ENCODE measurements at places on chromosomes 16 and 17. TPM values are rescaled to one million over a fixed set of nuclear protein-coding genes. Genes with fewer than 3 reads are reported as not detected.

GRCh38 chr17:16448490-16448889, 33.1 kb downstream of the TRPV2 start:
- peaks cover 5% of the 10 kb centered on the region for H3K36me3 ChIP-seq
- H3K27ac ChIP-seq: no peak overlapping the region
- no peaks in the 10 kb centered on the region for H3K4me1 ChIP-seq
- no peak for DNase-seq

DNA sequence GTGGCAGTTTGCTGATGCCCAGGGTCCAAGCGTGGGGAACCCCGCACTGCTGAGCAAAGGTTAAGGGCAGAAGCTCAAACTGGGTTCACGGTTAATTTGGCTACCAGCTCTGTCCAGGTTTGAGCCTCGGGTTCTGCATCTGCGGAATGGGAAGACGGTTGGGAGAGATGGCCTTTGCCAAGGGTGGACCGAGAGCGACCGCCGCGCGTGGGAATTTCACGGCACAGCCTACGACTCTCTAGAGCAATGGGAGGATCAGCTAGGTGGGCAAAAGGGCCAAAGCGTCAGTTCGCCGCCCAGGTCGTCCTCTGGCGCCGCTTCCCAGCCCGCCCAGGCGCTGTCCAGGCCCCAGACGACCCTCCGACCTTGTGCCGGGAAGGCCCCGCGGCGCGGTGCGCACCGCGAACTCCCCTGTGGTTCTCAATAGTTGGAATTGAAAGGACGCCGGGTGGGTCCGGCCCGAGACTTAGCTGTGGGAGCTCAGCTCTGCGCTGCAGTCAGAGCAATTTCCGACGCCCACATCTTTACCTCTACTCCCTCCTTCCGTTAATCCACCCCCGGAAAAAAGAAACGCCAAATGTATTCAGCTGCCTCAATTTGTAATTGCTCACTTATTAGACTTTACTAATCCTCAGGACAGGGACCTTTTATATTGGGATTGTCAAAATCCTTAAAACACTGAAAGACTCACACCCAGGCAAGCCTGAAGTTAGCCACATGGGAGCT, 2.5 kb upstream of the HS3ST3B1 start:
- no peak for DNase-seq
- no peaks in the 10 kb centered on the region for H3K36me3 ChIP-seq
- H3K4me3 ChIP-seq: no peak overlapping the region
- H3K27me3 ChIP-seq: peaks cover 64% of the 10 kb centered on the region
- no peak overlapping the region for H3K27ac ChIP-seq

DNA sequence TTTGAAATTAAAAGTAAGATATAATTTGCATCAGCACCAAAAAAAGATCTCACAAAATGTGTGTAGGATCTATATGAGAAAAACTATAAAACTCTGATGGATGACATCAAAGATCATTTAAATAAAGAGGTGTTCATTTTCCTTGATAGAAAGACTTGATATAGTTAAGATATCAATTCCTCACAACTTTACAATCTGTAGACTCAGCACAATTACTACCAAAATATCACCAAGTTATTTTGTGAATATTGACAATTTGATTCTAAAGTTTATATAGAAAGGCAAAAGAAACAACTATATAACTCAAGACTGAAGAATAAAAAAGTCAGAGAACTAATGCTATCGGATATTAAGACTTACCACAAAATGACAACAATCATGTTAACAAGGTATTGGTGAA, 638.9 kb downstream of the HS3ST4 start:
- H3K36me3 ChIP-seq: no peaks in the 10 kb centered on the region
- H3K4me3 ChIP-seq: no peak overlapping the region
- no peaks in the 10 kb centered on the region for H3K27me3 ChIP-seq

DNA sequence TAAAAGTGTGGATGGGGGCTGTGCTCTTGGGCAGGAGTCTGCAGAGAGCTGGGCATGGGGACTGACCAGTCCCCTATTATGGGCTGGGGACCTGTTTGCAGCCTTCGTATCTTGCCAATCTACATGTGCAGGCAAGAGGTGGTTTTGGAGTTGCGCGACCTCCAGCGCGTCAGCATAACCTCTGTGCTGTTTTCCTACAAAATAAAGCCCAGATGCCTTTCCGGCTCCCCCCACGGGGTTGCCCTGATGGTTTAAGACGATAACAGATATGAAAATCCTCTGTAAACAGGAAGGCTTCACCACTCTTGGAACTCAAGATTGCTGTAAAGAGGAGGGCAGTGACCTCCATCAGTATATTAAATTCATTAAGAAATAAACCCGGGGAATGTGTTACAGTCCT, 16.5 kb upstream of the SPPL2C start:
- H3K4me1 ChIP-seq: no peaks in the 10 kb centered on the region
- no peak for DNase-seq
- no peak overlapping the region for H3K27ac ChIP-seq

DNA sequence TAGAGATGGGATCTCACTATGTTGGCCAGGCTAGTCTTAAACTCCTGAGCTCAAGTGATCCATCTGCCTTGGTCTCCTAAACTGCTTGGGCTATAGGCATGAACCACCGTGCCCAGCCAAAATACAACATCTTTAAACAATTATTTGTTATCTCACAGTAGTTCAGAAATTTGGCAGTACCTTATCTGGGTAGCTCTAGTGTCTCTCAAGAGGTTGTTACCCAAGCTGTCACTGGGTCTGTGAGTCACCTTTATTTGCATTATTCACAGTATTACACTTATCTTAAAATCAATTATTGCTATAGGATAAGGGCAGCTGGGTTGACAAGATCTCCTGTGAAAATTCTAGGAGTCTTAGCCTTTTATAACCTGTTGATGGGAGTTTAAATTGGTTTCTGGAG, 64.0 kb upstream of the GAS7 start:
- no peak for DNase-seq
- no peaks in the 10 kb centered on the region for H3K4me1 ChIP-seq
- no peak overlapping the region for H3K4me3 ChIP-seq
- no peaks in the 10 kb centered on the region for H3K36me3 ChIP-seq
- no peaks in the 10 kb centered on the region for H3K27me3 ChIP-seq

DNA sequence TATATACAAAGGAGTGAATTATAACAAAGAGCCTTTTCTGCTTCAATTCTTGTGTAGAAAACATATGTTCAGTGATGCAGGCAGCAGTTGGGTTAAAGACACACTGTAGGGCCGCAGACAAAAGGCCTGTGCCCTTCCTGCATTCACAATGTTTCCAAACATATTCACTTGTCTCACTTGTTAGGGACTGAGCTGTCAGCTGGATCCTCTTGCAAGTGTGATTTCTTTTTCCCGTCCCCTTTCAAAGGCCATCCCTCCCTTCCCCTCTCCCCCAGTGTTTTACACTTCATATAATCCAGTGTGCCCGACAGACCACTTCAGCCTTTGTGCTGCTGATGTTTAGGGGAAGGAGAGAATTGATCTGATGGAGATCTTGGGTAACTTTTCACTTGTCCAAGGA, 217.0 kb downstream of the FTO start:
- H3K4me1 ChIP-seq: no peaks in the 10 kb centered on the region
- H3K27me3 ChIP-seq: no peaks in the 10 kb centered on the region
- H3K4me3 ChIP-seq: no peak overlapping the region
- no peak overlapping the region for H3K27ac ChIP-seq
- no peaks in the 10 kb centered on the region for H3K36me3 ChIP-seq
- no peak for DNase-seq

GRCh38 chr16:4411684-4412083, 4.7 kb downstream of the CORO7 start:
- peak; percentile 40 for DNase-seq
- no peaks in the 10 kb centered on the region for H3K27me3 ChIP-seq
- no peak overlapping the region for H3K4me3 ChIP-seq
- H3K4me1 ChIP-seq: no peaks in the 10 kb centered on the region
- no peaks in the 10 kb centered on the region for H3K36me3 ChIP-seq

GRCh38 chr17:55641676-55642081, 81.0 kb downstream of the TMEM100 start:
- no peaks in the 10 kb centered on the region for H3K27me3 ChIP-seq
- no peak overlapping the region for H3K27ac ChIP-seq
- no peaks in the 10 kb centered on the region for H3K36me3 ChIP-seq
- no peak overlapping the region for H3K4me3 ChIP-seq
- DNase-seq: peak; percentile 61

DNA sequence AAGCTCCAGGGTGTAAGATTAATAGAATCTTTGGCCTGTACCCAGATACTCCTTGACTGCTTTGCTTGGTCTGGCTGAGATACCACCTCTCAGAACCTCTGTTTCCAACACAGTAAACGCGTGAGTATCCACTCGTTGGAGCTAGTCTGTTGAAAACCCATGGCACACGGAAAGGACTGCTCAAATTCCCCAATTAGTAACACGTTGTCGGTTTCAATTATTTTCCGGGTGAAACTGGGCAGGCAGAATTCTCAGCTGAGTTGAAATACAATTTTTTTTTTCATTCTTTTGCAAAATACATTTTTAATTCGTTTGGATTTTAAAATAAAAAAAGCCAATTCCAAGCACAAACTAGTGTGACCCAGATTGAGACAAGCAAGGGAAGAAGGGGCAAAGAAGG, 120.5 kb downstream of the MAF start:
- no peak for DNase-seq
- H3K27me3 ChIP-seq: no peaks in the 10 kb centered on the region
- H3K4me1 ChIP-seq: no peaks in the 10 kb centered on the region
- H3K27ac ChIP-seq: no peak overlapping the region
- H3K4me3 ChIP-seq: no peak overlapping the region
- no peaks in the 10 kb centered on the region for H3K36me3 ChIP-seq

GRCh38 chr16:57535680-57536305, 578 bp downstream of the CCDC102A start:
- H3K36me3 ChIP-seq: no peaks in the 10 kb centered on the region
- peak overlapping the region; percentile 68 for H3K4me3 ChIP-seq
- peak; percentile 94 for DNase-seq
- H3K4me1 ChIP-seq: no peaks in the 10 kb centered on the region
- H3K27me3 ChIP-seq: no peaks in the 10 kb centered on the region

- DNase-seq: no peak
- H3K27me3 ChIP-seq: no peaks in the 10 kb centered on the region
- no peak overlapping the region for H3K4me3 ChIP-seq
- no peak overlapping the region for H3K27ac ChIP-seq
- no peaks in the 10 kb centered on the region for H3K4me1 ChIP-seq
- peaks cover 8% of the 10 kb centered on the region for H3K36me3 ChIP-seq
Observed at GRCh38 chr16:89645122-89645521, 12.4 kb downstream of the CHMP1A start.

DNA sequence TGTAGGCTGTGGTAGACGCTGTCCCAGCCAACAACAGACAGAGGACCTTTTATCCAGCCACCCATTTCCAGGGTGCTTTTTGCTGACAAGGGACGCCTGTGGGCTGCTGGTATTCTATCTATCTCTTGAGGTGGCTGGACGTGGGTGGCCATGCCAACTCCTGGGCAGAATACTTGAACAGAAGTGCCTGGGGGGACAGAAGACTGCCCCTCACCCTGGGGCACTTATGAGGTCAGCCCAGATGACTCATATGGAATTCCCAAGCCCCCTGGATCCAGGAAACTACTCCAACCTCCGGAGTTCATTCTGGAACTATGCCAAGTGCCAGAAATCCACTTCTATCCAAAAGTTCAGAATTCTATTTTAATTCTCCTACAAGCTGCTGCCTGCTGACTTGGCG, 61.3 kb downstream of the CDRT4 start:
- no peaks in the 10 kb centered on the region for H3K27me3 ChIP-seq
- H3K4me3 ChIP-seq: no peak overlapping the region
- H3K36me3 ChIP-seq: no peaks in the 10 kb centered on the region
- H3K27ac ChIP-seq: no peak overlapping the region
- no peaks in the 10 kb centered on the region for H3K4me1 ChIP-seq

- no peak for DNase-seq
- no peak overlapping the region for H3K27ac ChIP-seq
- no peaks in the 10 kb centered on the region for H3K36me3 ChIP-seq
- H3K27me3 ChIP-seq: no peaks in the 10 kb centered on the region
- no peak overlapping the region for H3K4me3 ChIP-seq
Observed at GRCh38 chr16:59758848-59759247, 1024.7 kb upstream of the GOT2 start.

DNA sequence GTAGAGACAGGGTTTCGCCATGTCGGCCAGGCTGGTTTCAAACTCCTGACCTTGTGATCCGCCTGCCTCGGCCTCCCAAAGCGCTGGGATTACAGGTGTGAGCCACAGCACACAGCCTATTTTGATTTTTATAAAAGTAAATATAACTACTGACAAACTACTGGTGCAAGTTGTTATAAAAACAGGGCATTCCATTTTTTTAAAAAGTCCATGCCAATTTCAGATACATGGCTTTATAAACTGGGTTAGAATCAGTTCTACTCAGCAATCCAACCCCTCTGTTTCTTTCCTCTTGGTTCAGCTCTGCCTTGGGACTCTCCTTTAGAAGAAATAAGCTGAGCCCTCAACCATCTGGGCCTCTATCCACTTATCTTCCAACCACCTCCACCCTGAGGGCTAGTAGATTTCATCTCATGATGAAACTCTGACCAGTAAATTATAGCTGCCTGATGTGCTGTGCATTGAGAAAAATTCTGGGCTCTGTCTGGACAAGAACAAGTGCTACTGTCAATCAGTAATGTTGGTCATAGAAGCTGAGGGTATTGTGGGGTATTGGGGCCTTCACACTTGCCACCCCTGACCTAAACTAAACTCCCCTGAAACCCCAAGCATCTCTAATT, 10.2 kb downstream of the RANBP10 start:
- DNase-seq: no peak
- H3K4me1 ChIP-seq: no peaks in the 10 kb centered on the region
- H3K36me3 ChIP-seq: no peaks in the 10 kb centered on the region
- no peaks in the 10 kb centered on the region for H3K27me3 ChIP-seq

DNA sequence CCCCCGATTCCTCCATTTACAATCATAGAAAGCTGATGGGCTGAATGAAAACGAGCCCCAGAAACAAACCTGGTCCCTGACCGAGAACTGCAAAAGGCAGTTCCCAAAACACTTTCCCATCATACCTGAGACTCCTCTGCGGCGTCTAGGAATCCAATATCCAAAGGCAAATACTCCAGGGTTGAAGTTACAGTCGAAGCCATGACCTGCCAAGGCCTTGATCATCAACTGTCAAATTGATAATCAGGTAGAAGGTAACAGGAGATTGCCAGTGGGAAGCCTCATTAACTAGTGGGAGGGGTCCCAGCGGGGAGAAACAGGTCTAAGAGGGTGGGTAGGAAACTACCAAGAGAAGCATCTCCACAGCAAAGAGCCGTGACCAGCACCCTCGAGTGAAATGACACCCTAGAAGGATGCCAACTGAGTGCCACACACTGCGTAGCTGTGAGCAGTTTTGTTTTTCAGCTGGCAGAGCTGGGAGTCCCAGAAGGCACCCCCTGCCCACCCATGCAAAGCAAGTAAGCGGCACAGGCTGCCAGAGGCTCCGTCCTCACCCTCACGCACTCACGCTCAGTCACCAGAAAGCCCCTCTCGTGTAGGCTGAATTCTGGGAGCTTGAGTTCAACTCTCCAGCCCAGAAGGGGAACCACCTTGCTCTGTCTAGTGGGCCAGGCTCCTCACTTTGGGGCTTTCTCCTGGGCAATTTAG, 146.1 kb downstream of the GAS7 start:
- no peak overlapping the region for H3K27ac ChIP-seq
- H3K4me3 ChIP-seq: no peak overlapping the region
- H3K36me3 ChIP-seq: no peaks in the 10 kb centered on the region
- H3K4me1 ChIP-seq: no peaks in the 10 kb centered on the region

- DNase-seq: peak; percentile 46
- no peaks in the 10 kb centered on the region for H3K4me1 ChIP-seq
- H3K4me3 ChIP-seq: no peak overlapping the region
- H3K27me3 ChIP-seq: no peaks in the 10 kb centered on the region
- H3K27ac ChIP-seq: no peak overlapping the region
Observed at GRCh38 chr16:5056352-5056751, 9.4 kb downstream of the C16orf89 start.

The TBC1D3H gene
- total RNA-seq: not detected

The HOXB7 gene
- 25.9 TPM for total RNA-seq

The LITAFD gene
- total RNA-seq: not detected

The TMIGD1 gene
- total RNA-seq: 107 TPM

The MSI2 gene
- 61.6 TPM for total RNA-seq

The BAIAP2 gene
- 14.7 TPM for total RNA-seq

The HASPIN gene
- 2.6 TPM for total RNA-seq

The HSD17B1 gene
- total RNA-seq: 1.7 TPM

The TP53TG3F gene
- not detected for total RNA-seq

The SLC13A2 gene
- total RNA-seq: 24.7 TPM
